Suppressor macrophage treated with lipopolysaccharide for 1 hour (primary cell): ENCODE measurements at places on chromosomes 12 and 14.

DNA sequence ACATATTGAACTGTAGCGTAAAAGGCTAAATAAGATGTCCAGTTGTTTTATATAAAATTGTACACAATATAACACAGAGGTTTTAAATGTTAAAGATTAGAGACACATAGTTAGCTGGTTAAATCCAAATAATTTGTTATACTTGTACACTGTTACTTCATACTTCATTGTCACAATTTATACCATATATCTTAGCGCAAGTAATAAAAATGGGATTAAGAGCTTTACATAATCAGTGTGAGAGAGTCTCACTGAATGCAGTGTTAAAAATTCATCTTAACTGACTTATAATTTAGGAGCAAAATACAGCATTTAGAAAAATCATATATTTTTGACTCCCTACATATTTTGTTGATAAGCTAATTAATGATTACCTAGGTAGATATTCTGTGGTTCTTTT, 36.1 kb downstream of the LRFN5 start:
- DNase-seq: no peak

DNA sequence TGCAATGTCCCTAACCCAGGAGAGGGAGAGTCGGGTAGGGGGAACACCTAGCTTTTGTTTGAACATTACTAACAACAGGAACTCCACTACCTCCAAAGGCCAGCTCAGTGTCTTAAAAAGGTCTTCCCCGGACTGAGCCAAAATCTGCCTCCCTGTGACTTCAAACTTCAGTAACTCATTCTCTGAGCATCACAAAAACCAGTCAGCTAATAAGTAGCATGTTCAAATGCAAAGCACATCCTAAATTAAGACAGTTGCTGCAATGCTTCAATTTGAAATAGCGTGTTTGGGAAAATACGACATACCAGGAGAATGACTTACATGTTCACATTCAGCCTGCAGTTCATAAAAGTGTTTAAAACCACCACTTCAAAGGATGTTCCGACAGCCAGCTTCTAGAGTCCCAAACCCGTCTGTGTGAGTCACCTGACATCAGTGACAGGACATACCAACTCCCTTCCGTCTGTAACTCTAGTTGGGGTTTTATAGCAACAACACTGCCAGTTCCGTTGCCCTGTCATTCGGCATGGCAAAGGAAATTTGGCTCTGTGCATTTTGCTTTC, 13.0 kb downstream of the ZFP36L1 start:
- DNase-seq: no peak

DNA sequence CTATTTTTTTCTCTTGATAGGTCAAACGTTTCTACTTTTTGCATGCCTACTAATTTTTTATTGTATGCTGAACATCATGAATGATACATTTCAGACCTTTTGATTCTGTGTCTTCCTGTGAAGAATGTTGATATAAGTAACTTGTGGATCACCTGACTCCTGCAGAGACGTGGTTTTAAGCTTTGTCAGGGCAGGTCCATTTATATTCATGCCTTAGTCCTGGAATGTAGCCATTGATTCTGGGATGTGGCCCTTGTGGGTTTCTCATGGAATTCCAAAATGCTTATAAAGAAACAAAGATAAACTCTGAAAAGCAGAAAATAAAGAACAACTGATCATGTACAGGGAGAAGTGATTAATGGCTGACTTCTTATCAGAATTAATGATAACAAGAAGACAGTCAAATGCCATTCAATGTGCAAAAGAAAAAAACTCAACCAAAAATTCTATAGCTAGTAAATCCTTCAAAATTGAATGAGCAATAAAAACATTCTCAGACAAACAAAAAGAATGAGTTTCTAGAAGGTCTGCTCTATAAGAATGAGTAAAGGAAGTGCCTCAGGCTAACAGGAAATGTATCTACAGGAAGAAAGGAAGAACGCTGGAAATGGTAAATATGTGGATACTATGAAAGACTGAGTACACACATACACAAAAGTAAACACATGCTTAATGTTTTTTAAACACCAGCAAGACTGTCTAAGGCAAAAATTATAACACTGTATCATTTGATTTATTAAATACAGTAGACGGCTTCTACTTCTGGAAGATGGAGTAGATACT, 284.8 kb upstream of the DIO3 start:
- DNase-seq: no peak

DNA sequence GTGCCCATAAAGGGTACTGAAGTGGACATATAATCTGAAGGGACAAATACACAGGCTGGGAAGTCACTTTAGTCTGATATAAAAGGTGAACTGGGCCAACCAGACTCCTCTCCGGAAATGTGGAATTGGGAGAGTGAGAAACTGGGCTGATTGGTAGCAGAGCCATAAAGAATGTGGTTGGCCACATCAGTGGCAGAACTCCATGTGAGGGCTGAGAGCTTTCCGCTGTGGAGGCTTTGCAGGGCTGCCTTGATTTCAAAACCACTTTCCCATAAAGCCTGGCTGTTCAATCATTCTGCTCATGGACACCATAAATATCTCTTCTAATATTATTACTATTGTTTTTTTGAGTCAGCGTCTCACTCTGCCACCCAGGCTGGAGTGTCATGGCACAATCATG, 220.3 kb downstream of the MON2 start:
- no peak for DNase-seq

DNA sequence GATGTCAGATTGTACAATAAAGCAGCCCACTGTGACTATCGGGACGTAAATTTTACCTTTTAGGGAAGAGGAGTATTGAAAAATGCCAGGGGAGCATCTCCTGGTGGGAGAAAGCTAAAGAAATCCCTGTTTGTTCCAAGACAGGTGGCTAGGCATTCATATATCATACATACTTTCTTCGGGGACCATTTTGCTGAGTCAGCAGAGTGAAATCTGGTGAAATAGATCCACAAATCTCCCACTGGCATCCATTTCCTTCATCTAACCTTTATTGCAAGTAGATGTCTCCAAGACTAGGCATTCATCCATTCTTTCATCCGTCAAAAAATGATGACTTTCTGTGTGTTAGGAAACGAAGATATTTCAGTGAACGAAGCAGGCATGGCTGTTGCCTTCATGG, 107.1 kb downstream of the BMP4 start:
- no peak for DNase-seq

GRCh38 chr14:101058571-101058970, 155.0 kb upstream of the RTL1 start:
- no peak for DNase-seq

DNA sequence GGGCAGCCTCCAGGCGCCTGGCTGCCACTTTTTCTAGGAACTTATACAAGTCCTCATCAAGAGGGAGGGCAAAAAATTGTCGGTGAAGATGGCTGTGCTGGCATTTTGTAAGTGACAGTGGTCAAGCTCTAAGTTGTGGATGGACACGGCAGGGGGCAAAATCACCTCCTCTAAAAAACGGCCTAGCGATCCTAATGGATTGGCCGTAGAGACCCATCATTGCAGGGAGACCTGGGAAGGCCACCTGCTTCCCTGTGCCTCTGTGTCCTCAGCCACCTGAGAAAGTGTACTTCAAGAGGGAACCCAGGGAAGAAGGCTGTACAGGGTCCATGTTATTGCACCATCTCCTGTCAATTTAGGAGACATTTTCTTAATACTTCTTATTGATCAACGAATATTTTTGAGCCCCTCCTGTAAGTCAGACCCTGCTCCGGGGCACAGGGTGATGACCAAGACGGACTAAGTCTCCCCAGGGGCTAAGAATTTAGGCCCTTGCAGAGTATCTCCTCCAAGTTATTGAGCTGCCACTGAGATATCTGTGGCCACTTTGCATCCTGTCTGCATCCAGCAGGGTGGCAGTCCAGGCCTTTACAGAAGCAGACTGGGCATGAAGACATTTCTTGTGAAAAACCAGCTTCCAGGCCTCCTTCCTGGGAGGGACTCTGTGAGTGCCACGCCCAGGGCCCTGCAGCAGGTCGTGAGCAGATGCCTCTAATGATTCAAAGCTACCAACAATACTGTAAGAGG, 40.5 kb downstream of the PSMA6 start:
- peak; percentile 76 for DNase-seq

DNA sequence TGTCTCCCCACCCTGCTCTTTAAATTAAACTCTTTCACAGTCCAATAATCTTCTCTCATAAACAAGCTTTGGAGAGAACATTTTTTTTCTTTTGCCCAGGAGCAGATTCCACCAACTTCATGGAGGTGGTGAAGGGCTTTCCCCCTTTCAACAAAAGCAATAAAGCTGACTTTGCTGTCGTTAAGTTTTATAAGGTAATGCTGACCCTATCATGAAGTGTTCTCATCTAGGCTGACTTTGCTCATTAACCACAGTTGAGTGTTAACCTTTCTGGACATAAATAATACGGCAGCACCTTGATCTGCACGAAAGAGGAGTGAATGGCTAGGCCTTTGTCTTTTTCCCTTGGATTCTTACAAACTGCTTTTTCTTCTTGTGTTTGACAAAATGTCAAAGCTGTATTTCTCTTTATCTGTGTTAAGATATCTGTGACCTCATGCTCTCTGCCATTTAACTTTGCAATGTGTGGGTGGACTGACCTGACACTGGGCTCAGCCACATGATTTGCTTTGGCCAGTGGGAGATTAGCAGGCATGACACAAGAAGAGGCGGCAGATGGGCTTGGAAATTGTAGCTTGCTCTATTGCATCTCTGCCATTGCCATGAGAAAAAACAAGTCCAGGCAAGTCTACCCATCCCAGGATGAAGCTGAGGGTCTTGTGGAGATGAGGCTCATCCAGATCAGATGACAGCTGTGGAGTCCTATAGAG, 470.9 kb upstream of the CCDC196 start:
- no peak for DNase-seq

GRCh38 chr14:21055432-21056117, 2.0 kb upstream of the RNASE8 start:
- no peak for DNase-seq

DNA sequence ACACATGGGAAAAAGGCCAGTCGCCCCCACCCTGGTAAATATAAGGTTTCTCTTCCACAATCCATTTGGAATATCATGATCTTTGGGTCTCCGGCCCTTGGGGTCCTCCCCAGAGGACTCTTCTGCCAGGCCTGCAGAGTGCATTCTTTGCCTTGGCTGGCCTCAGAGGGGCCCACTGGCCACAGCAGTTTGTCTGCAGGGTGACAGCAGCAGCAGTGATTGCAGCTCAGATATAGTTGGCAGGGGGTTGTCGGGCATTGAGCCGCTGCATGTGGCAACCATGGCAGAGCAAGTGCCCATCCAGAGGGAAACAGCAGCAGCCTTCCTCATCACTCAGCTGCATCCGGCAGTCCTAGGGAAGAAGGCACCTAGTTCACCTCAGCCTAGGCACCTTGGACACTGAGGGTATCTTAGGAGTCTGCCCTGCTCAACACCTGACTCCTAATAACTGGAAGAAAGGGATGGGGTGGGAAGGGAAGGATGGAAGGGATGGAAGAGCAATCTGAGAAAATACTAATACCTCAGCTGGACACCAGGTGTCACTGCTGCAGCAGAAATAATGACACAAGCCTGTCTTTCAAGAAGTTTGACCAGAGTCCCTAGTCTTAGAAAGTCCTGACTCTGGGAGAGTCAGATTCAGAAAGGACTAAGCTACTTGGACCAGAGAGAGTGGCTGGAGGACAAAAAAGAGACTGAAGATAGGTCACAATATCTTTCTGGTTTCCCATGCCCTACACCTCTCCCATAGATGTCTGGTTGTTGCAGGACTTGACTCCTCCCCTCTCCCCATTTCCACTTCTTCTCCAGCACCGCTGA, 8.9 kb downstream of the AJUBA start:
- DNase-seq: peak; percentile 74

- peak; percentile 61 for DNase-seq
These were observed 803 bp downstream of the STK38L start for GRCh38 chr12:27244689-27245488.

DNA sequence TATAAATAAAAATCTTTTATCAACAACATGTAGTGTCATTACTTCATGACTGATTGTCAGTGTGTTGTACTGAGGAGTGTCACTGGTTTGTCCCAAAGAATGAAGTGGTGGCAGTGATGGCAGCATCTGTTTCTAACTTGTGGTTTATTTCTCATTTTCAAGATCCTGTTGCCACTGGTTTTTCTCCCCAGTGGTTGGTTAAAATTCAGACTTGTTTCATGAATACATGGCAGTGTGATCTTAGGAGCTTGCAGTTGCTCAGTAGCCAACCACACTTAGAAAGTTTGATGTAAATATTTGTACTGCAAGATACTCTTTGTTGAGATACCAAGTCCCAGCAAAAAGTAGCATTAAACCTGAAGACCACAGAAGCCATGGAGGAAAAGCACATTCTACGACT, 69.8 kb downstream of the PLEKHA5 start:
- DNase-seq: no peak

DNA sequence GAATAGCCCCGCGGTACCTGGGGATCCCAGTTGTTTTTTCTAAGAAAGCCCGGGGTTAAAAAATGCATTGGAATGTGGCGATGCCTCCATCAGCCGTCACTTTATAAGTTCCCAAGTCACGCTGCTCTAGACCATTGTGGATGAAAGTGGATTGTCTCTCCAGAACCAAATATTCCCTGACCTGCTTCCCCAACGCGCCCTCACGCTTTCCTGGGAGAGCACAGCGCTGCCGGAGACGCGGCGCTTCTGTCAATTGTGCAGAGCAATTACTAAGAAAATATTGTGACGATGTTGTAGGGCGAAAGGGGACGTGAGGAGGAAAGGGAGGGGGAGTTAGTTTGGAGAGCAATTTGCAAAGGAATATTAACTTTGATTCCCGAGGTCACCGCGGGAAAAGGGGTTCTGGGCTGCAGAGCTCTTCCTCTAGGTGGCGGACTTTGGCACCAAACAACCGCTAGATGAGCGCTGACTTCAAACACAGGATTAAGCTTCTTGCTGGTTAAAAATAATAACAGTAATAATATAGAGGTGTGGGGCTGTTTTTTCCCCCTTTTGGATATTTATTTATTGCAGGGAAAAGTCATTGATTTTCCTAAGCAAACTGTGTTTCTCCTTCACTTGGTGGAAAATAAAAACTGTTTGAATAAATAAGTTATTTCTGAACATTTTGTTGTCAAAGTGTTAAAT, 9.6 kb upstream of the FOXG1 start:
- DNase-seq: peak; percentile 50

DNA sequence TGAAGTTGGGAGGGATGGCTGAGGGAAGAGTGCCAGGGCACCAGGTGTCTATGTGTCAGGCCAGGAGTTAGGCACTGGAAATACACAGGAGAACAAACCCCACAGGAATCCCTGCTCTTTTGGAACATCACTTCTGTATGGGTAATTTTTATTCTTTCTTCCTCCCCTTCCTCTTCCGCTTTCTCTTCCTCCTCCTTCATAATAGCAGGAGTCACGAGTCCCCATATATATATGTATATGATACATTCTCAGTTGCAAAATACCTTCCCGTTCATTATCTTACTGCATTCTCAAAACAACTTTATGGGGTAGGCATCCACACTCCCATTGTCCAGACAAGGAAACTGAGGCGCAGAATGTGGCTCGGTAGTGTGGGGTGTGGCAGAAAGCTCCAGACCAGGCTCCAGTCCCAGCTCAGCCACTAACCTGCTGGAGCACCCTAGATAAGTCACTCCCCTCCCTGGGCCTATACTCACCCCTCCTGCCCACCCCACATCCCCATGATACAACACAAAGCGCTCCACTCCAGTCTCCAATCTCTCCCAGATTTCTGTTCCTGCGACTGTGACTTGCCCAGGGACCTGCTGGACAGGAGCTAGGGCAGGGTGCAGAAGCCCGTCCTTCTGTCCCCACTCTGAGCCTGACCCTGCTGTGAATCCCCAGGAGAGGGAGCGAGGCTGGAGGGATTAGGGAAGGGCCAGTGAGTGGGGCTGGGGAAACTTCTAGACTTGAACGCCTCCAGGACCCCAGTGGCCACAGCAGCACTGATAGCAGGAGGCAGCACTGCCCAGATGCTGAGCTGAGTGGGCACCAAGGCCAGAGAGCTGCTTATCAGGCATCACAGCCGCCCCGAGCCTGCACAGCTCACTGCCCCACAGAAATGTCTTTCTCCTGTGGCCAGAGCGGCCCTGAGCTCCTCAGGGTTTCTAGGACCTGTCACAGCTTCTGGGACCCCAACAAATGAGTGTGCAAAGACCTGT, 1.4 kb upstream of the AQP2 start:
- DNase-seq: peak; percentile 78
